ENCODE measurements at places on chromosomes 4 and X.

- DNase-seq = no peak
Observed at GRCh38 chr4:26953366-26953765, 92.7 kb downstream of the STIM2 start.

- DNase-seq = no peak
Observed at GRCh38 chr4:168551945-168552695, 55.3 kb downstream of the PALLD start.

- DNase-seq = no peak
Observed at GRCh38 chr4:173160871-173161270, 7.7 kb upstream of the GALNT7 start.

DNA sequence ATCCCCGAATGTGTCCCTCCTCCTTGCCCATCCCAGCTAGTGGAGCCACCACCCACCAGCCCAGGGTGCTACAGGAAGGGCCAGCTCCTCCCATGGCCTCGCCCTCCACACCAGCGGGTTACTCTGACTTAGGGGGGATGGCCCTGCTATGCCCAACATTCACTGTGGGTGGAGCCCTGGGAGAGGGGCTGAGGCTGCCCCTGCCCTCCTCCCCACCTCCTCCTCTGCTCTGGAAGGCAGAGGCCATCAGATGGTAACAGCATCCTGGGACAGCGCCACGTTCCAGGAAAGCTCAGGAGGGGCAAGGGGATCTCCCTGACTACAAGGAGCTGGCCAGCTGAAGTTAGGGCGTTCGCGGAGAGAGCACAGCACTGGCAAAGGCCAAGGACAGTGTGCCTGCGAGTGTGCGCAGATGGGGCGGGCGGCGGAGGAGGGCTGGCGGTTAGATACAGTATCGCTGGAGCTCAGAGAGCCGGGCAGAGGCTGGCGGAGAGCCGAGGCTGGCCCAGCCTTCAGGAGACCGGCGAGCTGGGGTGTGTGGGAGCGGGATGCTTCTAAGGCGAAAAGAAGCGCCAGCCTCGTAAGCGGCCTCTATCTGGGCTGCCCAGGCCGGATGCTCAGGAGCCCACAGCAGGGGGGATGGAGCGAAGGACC, 1.5 kb downstream of the JAKMIP1 start:
- DNase-seq = no peak

GRCh38 chrX:117910216-117910615, 206.4 kb downstream of the KLHL13 start:
- no peak for DNase-seq

DNA sequence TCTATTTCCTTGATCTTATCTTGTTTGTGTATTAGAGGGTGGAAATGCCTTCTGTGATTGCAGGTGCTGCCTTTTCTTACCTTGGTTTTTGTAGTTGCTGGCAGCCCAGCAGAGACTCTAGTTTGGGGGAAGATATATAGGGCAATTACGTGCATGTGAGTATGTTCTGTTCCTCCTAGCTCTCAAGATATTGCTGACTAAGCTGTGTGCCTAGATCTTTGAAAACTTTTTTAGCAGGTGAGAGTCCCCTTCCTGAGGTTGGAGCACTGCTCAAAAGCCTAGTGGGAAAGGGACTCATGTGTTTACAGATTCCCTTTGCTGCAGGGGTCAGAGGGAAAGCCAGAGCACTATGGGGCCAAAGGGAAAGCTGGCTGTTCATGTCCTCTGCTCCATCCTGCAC, 136.1 kb downstream of the VSIG4 start:
- no peak for DNase-seq

- DNase-seq = no peak
Observed at GRCh38 chr4:138646383-138646782, 369.2 kb upstream of the NOCT start.

- no peak for DNase-seq
Observed at GRCh38 chrX:54482839-54483593, 13.0 kb downstream of the FGD1 start.

GRCh38 chr4:37935026-37935425, 25.2 kb upstream of the PTTG2 start:
- no peak for DNase-seq

DNA sequence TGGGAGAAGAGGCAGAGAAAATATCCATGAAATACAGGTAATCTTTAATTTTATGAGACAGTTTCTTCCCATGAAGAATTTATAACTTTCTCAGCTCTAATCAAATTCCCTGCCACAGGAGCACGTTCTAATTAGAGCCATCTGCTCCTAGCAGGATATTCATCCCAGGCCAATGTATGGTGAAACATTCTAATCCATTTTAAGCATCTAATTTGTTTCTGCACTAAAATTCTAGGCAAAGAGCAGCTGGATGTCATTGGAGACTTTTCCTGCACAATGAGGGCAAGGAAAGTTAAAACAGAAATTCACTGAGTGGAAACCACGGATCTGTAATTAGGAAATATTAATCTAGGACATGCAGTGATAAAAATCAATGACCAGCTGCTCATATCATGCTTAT, 107.7 kb upstream of the ZFP42 start:
- no peak for DNase-seq

DNA sequence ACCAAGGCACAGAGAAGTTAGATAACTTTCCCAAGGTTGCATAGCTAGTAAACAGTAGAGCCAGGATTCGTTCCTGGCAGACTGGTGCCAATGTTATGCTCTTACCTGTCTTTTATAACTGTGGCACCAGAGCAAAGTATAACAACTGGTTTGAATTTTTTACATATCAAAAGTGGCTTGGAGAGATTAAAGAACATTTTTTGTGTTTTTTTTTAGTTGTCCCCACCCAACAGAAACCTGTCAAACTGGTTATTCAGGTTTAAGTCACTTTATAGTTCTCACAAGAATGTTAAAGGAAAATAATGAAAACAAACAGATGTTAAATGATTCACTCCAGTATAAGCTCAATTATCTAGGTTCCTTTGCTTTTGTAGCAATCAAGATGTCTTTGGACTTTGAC, 15.6 kb upstream of the FAM47E start:
- no peak for DNase-seq

- DNase-seq = no peak
Observed at GRCh38 chr4:23835774-23836478, 53.9 kb downstream of the PPARGC1A start.

DNA sequence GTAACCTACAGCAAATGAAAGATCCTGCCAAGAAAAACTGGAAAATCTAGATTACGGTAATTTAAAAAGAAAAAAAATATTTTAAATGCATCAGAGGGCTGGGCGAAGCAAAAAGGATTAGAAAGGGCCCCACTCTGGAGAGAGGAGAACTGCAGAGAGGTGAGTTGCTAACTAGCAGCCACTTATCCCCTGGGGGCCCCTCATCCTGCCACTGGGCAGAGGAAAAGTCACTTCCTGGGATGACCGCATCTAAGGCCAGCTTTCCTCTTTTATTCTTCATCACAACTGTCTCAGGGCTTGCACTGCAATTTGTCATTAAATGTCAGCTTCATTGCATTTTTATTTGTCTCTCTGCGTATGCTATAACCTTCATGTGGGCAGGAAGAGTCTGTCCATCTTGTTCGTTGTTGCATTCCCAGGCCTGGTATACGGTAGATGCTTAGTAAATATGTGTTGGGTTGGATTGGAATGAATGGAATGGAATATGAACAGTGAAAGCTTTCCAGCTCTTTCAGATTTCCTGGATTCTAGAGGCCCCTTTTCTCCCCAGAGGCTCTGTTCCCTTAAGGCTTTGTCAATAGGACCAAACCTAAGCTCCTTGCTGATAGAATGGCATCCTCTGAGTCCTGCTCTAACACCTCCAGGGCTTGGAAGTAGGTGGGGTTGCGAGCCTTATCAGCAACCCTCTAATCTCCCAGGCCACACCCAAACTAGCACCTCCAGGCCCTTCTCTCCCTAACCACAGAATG, 58.9 kb downstream of the TLR10 start:
- DNase-seq = no peak

DNA sequence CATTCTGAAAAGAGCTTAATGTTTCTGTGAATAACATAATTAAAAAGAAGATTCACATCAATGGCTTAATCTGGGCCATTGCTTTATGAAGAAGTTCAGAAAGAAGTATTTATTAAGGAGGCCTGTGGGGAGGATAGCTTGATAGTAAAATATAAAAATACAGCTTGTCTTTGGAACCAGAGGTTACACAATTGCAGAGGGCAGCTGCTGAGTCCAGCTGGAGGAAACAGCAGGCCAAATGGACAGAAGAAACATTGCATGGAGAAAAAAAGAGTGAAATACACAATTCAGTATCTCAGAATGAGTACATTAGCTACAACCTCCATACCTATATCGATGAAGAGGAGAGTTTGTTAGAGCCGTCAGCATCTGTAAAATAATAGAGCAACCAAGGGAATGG, 148.0 kb upstream of the NPY2R start:
- DNase-seq = no peak

GRCh38 chrX:129716507-129716906, 22.3 kb upstream of the XPNPEP2 start:
- no peak for DNase-seq

GRCh38 chr4:109816082-109816442, 500 bp downstream of the GAR1 start:
- no peak for DNase-seq

DNA sequence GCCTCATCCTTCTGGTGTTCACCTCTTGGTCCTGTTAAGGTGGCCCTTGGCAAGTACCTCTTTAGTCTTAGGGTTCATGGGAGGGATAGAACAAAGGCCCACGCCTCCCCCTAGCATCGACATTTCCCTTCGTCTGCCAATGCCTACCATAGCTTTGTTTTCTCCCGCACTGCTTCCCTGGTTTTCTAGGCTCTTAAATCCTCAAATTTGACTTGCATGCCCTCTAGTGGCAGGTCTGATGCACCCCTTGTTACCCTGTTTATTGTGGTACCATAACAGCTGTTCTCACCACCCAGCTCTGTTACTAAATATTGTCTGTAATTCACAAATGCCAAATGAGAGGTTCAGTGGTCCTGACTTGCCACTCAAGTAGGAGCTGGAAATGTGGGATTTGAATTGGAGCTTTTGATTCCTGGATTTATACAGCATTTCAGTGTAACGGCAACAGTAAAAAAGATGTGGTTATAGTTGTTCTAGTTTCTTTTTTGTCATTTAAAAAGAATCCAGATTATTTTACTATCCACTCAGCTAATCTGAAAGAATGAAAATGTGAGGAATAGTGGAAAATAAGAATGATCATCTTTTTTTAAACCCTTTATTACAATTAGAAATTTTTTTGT, 100.1 kb downstream of the REPS2 start:
- peak; percentile 44 for DNase-seq

All from GM13977 (cell line).